ENCODE measurements at places on chromosomes 6 and 20.

DNA sequence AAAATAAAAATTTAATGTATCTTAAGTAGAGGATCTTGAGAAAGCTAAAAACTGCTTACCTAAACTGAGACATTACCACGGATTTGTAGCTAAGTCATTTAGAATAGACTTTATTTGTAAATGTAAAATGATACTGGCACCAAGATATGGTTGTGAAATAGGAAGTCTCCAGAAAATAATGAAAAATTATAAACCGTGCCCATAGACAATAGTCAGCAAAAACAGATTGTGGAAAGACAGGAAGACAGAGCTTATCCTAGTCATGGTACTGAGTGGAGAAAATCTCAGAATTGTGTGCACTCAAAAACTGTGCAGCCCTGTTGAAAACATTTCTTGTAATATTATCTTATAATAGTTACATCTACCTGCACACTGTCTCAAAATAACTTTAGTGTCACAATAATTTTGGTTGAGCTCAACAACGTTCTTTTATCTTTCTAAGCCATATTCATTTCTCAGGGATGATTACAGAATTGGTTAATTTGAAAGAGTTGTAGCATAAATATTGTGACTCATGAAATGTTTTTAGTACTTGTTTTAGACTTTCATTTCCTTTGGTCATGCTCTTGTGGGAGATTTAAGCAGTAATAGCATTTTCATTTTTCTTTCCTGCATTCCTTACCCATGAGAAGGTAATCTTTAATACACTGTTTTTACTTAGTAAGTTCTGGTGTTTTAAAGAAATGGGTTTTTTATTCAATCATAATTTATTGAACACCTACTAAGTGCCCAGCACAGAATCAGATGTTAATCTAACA lies 174.5 kb downstream of the SOX4 start:
- DNase-seq = no peak

GRCh38 chr6:4320860-4321259 lies 185.5 kb upstream of the ECI2 start:
- no peak for DNase-seq

GRCh38 chr6:25482996-25483395 lies 169.0 kb upstream of the SCGN start:
- DNase-seq = no peak

GRCh38 chr20:21505810-21506530 lies 7.9 kb downstream of the NKX2-2 start:
- peak; percentile 76 for DNase-seq

- no peak for DNase-seq
Measured at GRCh38 chr6:135922174-135922573, 70.7 kb downstream of the PDE7B start.

DNA sequence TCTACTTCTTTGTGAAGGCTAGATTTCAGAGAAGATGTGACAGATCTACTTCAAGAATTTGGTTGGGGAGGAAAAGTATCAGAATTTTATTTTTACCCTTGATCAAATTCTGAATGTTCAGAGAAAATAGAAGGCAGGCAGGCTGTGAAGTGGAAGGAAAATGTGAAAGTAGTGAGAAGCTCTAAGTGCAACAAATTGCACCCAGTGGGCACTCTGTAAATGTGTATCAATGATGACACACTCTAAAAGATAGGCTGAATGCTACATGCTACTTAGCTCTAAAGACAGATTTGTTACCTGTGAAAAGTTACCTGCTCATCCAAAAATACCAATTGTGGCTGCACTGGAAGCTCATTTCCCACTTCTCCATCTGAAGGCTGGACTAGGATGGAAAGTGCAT lies 438.6 kb downstream of the PKHD1 start:
- no peak for DNase-seq

GRCh38 chr20:41456351-41456750 lies 89.7 kb upstream of the EMILIN3 start:
- no peak for DNase-seq

Data from activated T-cell treated with anti-CD3 and anti-CD28 coated beads, Interleukin-2, amount 50 U/mL, for 72 hours (primary cell).